ENCODE measurements at places on chromosomes 3 and 15.

- no peak for DNase-seq
Measured at GRCh38 chr3:186782542-186783057, 777 bp upstream of the EIF4A2 start.

DNA sequence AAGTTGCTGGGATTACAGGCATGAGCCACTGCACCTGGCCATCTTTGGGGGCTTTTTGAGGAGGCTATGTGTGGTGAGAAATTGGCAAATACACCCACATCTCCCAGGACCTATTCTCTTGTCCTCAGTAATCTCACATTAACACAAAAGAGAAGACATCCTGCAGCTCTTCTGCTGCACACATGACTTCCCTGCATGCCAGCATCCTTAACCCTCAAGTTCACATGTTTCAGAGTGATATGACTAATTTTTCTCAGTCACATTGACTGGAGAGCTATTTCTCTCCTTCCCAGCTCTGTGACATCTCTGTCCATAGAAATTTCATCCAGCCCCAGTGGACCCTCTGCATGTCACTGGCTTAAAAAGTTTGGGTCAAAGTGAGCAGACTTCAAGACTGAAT, 1.9 kb upstream of the SKIC8 start:
- peak; percentile 38 for DNase-seq

DNA sequence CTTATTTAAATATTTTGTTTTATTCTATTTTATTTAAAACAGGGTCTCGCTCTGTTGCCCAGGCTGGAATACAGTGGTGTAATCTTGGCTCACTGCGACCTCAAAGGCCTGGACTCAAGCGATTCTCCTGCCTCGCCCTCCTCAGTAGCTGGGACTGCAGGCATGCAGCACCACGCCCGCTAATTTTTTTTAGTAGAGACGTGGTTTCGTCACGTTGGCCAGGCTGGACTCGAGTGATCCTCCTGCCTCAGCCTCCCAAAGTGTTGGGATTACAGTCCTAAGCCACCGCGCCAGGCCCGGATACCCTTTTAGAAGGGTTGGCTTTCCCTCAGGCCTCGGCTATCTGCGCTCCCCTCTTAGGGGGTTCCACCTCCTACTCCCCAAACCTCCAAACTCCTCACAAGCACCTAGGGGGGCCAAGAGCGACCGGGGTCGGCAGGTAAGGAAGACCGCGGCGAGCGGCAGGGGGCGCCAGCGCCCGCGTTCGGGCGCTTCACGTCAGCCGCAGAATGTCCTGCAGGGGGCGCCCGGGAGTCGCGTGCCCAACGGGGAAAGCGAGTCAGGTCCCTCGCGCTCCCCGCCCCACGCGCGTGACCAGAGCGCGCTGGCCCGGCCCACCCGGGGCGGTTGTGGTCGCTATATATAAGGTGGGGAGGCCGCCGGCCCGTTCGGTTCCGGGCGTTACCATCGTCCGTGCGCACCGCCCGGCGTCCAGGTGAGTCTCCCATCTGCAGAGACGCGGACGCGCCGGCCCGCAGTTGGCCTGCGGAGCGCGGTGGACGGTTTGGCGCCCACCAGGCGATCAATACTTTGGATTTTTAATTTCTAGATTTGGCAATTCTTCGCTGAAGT, 51.8 kb upstream of the GATM start:
- DNase-seq, result peak; percentile 53

GRCh38 chr15:98904544-98904943, 103.0 kb downstream of the PGPEP1L start:
- peak; percentile 26 for DNase-seq

GRCh38 chr3:126995926-126996512, 13.1 kb downstream of the PLXNA1 start:
- no peak for DNase-seq

- DNase-seq, result peak; percentile 94
Measured at GRCh38 chr3:19946832-19947548, at the start of gene RAB5A. Gene RAB5A (plus strand): TSS chr3:19947097. CDS start chr3:19950899, 3,802 bp downstream.

DNA sequence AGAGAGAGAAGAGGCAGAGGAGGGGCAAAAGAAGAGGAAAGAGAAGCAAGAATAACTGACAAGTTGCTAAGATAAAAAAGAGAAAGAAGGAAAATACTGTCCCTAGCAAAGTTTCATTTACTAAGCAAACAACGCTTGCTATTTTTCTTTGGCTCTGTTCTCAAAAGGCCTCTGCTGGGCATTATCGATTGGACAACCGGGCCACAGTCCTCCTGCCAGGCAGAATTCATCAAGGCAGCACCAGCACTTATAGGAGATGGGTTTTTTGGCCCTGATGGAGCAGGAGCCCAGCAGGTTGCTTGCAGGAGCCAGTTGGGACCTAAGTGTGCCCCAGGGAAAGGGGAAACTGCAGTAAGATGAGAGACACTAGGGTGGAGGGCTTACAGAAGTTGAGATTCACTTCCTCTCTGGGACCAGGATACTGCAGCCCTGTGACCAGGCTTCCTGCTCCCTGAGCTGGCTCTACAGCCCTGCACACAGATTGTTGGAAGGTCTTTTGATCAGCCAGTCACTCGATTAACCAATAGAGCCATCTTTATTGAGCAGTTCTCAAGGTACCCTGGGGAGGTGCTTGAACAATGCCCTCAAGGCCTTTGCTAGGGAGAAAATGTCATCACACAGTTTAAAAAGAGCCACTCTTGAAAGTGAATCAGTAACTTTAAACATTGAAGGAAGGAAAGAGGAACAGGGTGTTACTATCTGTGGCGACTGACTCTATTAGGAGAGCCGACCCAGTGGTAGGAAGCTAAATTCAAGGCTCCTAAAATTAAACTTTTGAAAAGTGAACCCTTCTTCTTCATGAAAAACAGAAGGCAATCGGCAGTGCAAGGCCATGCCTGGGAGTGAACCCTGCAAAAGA, 28.8 kb upstream of the GLCE start:
- no peak for DNase-seq

GRCh38 chr3:142837526-142837925, 51.4 kb downstream of the PCOLCE2 start:
- no peak for DNase-seq

DNA sequence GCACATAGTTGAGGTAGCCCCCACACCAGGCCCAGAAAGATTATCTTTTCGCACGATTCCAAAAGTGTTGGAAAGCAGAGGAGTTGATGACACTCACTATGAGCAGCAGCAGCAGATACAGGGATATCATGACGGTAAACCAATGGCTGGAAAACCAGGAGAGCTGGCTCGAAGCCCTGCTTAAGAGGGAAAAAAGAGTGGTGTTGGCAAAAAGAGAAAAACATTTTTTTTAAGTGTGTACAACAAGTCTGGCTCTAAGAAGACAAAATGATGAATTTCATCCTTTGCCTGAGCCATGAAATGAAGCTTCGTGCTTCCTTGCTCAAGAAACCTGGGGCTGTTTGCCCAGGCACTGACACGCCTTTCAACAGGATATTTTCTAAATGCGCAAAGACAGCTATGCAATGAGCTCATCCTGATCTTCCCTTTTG, 27.3 kb downstream of the PARP16 start:
- DNase-seq, result no peak

- DNase-seq, result no peak
Measured at GRCh38 chr3:124653797-124654469, 76.3 kb upstream of the UMPS start.

GRCh38 chr3:62453448-62453847, 80.1 kb upstream of the FEZF2 start:
- no peak for DNase-seq

GRCh38 chr15:75791337-75791713, 51.9 kb upstream of the UBE2Q2 start:
- no peak for DNase-seq

GRCh38 chr3:13638927-13639326, 90.0 kb downstream of the FBLN2 start:
- no peak for DNase-seq

GRCh38 chr3:14211621-14212020, 33.0 kb downstream of the LSM3 start:
- DNase-seq, result no peak

GRCh38 chr15:29925227-29926082, 103.2 kb upstream of the TJP1 start:
- DNase-seq, result peak; percentile 92

GRCh38 chr3:48347500-48347899, 14.0 kb upstream of the SPINK8 start:
- DNase-seq, result no peak

GRCh38 chr15:74240002-74240568, 4.0 kb downstream of the CCDC33 start:
- DNase-seq, result peak; percentile 97

DNA sequence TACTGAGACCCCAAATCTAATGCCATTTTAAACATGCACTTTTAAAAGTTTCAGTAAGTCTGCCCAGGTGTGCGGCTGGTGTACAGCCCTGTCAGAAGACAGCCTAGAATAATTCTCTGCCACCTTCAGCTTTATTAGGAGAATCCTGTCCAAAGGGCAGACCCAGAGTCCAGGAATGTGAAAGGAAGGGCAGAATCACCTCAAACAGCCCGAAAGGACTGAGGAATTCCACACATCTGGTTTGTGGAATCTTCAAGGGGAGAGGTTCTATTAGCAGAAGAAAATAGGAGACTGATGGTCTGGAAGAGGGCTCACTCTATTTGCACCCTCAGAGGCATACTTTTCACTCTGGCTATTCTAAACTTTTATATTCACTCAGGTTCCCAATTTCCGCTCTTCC, 46.6 kb downstream of the TYRO3 start:
- no peak for DNase-seq

GRCh38 chr3:112095731-112096130, 9.5 kb downstream of the C3orf52 start:
- DNase-seq, result no peak

GRCh38 chr3:17039594-17039993, 154.8 kb downstream of the PLCL2 start:
- peak; percentile 91 for DNase-seq

- DNase-seq, result no peak
Measured at GRCh38 chr3:155270063-155270462, 23.4 kb downstream of the STRIT1 start.

DNA sequence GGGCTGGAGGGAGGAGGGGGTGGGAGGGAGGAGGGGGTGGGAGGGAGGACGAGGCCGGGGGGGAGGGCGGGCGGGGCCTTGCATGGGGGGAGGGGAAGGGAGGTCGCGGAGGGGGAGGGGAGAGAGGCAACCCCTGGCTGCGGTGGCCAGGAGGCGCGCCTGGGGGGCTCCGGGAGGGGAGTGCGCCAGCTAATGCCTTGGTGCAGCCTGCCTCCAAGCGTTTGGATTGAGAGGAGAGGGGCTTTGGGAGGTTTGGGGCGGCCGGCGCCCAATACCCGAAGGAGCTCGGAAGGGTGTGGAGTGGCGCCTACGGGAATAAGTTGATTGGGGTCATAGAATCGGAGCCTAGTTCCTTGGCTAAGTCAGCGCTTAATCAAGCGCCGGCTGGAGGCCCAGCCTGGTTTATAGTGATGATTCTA, 557 bp downstream of the TFG start:
- DNase-seq, result no peak

- no peak for DNase-seq
Measured at GRCh38 chr3:52710512-52710911, 4.6 kb downstream of the SPCS1 start.

GRCh38 chr3:58116161-58116955, 94.4 kb downstream of the DNASE1L3 start:
- no peak for DNase-seq

DNA sequence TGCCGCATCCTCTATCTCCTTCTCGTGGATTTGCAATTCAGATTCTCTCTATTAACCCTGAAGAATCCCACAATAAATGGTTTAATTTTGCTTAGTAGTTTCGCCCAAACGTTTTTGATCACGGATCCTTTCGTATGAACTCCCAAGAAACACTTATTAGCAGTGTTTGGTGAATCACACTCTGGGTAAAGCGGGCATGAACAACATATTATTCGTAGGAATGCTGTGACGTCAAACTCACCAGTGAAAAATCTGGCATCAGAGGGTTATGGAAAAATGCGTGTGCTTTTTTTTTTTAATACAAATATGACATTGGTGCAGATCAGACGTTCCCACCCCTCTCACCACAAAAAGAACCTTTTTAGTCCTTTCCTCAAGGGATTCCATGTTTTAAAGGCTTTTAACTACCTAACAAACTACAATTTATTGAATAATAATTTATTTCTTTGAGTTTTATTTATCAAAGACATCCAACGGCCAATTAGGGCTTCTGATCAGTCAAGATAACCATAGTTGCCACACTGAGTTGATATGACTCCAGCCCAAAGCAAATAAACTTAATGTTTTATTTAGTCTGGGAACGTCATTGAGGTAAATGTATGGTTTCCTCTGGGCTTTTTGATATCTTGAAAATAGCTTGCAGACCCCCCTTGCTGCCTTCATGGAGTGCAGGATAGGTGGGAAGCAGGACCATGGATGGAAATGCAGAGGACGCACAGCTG, 45.5 kb upstream of the CGNL1 start:
- DNase-seq, result peak; percentile 26

GRCh38 chr15:57138349-57138788, 219.9 kb downstream of the TCF12 start:
- peak; percentile 22 for DNase-seq

DNA sequence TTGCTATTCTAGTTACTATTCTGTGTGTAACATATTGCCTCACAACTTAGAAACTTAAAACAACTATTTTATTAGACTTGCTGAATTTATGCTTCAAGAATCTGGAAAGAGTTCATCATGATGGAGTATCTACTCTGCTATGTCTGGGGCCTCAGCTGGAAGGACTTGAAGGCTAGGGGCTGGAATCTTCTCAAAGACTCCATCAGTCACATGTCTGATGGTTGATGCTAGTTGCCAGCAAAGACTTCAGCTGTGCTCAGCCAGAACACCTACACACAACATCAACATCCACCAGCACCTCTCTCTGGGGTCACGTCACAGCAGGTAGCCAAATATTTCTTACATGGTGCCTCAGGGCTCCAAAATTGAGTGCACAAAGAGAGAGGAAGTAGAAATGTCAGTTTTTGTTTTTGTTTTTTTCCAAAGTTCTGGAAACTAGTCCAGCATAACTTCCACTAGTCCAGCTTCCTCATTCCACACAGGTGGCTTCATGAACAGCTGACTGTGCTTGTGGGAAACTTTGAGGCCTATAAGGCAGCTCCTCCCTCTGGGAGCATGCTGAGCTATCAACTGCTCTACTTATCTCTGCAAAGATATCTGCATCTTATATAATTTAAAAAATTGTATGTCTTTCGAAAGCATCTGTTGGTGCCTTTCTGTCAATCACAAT, 325.4 kb upstream of the AGTR1 start:
- no peak for DNase-seq

- DNase-seq, result no peak
Measured at GRCh38 chr3:15978801-15979200, 181.0 kb upstream of the ANKRD28 start.

DNA sequence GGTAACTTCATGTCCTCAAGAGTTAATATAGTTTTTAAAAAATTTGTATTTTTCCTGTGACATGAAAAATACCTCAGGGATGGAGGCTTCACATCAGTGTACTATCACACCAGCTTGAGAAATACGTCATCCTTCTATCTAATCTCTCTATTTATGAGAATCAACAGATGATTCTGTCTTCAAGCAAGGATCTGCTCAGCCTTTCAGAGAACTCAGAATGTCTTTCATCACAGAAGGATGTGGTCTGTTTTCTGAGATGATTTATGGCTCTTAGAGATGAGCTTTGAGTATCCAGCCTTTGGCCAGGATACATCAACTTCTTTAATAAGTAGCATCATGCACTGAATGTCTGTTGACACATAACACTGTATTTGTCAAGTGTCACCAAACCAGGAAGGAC, 193.9 kb downstream of the DTWD1 start:
- no peak for DNase-seq

GRCh38 chr15:59252137-59252536, 45.5 kb downstream of the LDHAL6B start:
- DNase-seq, result no peak

All from RCC 7860 (cell line).